ENCODE measurements at places on chromosomes 6 and 20.
A peak's percentile ranks its signal among the peaks of the same experiment; 100 is the strongest.

DNA sequence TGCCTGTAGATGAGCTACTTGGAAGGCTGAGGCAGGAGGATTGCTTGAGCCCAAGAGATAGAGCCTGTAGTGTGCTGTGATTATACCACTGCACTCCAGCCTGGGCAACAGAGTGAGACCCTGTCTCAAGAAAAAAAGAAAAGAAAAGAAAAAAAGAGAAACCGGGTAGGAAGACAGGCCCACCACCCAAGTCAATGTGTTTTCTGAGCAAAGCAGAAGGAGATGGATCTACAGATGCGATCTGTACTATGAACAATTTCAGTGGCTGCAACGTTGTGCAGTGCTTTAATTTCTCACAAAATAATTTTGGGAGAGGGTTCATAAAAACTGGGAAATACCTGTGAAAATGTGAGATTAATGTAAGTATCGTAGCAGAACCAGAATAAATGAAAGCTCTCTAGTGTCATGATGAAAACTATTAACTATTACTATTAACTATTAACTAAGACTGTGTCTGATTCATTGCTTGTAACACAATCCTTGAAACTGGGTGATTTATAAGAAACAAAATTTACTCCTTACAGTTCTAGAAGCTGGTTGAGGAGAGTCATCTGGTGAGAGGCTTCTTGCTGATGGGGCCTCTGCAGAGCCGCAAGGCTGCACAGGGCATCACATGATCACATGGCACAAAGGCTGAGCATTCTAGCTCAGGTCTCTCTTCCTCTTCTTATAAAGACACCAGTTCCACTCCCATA lies 233.1 kb upstream of the ZNF217 start:
- no peak for DNase-seq

DNA sequence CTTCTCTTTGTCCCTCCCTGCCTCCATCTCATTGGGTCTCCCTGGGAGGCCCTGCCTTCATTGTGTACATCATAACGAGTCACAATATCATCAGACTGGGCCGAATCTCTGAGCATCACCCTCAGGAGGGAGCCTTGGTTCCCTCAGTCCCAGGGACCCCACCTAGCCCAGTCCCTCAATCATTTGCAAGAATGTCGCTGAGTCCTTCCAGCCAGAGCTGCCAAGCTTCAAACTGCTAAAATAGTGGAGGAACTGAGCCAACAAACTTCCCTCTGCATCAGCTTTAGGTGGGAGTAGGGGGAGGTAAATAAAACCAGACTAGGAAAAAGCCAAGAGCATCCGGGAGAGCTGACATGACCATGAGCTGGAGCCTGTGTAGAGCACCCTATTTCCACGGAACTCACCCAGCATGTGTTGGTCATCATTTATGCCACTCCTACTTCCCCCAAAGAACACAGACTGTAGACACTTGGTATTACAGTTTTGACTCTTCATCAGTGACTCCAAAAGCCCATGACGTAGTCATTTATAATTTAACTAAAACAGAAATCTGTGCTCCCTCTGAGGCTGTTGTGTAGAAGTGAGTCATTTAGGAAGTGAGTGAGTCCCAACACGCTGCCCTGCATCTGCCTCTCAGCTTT lies 28.8 kb upstream of the IL17A start:
- DNase-seq: no peak

DNA sequence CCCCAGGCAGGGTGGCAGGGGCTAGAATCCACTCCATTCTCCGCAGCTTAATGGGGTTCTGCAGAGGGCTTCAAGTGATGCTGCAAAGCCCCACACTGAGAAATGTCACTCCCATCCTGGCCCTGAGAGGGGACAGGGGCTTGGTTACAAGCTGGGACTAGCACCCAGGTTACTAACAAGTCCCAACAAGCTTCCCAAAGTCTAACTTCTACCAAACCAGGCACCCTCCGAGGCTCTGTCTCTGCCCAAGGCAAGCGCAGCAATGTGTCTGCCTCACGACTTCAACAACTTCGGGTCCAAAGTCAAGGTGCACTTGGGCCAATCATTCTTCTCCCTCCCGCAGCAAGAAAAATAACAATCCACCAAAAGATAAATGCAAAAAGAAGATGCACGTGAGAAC lies 45.6 kb downstream of the NFATC2 start:
- DNase-seq: no peak

DNA sequence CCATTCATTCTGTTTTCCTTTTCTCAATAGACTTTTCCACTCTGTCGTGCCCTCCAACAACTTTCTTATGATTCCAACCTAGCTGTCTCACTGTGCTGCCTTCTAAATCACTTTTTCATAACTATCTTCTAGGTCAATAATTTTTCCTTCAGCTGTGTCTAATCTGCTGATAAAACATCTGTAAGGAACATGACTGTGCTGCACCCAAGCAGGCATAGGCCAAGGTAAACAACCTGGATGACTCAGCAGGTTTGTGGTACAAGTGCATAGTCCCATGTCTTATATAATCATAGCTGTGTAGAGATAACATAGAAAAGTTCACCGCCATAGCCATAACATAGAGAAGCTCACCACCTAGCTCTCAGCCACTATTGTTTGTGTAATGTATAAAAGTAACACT lies 332.3 kb downstream of the PLCB1 start:
- DNase-seq: no peak

DNA sequence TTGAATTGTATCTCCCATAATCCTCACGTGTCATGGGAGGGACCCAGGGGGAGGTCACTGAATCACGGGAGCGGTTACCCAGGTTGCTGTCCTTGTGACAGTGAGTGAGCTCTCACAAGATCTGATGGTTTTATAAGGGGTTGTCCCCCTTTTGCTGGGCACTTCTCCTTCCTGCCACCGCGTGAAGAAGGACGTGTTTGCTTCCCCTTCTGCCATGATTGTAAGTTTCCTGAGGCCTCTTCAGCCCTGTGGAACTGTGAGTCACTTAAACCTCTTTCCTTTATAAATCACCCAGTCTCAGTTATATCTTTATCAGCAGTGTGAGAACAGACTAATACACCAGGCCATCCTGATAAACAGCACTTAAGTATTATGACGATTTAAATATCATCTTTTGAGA lies 9.0 kb upstream of the MRGBP start:
- DNase-seq: no peak

- DNase-seq: peak; percentile 62
Observed at GRCh38 chr6:83192871-83193746, at the start of the genes PGM3 and RWDD2A. Gene PGM3 (minus strand): TSS chr6:83193265. CDS start chr6:83191012, 2,253 bp downstream. Gene RWDD2A (plus strand): TSS chr6:83193357. CDS start chr6:83194452, 1,095 bp downstream.

- no peak for DNase-seq
Observed at GRCh38 chr20:34189572-34190163, 51.6 kb upstream of the ASIP start.

DNA sequence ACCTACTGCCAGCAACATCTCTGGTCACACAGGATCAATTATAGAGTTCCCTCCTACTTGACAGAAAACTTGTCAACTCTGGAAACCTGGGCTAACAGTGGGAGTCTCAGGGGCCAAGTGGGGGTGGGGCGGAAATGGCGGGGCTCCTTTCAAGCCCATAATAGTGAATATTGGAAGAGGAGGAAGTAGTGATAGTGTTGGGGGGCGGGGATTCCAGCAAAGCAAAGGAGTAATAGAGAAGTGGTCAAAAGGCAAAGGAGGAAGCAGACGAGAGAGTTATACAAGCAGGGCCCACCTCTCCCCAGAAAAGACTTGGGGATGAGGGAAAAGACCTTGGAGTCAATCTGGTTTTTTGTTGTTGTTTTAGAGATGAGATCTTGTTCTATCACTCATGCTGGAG lies 2.1 kb downstream of the DEF6 start:
- DNase-seq: no peak

DNA sequence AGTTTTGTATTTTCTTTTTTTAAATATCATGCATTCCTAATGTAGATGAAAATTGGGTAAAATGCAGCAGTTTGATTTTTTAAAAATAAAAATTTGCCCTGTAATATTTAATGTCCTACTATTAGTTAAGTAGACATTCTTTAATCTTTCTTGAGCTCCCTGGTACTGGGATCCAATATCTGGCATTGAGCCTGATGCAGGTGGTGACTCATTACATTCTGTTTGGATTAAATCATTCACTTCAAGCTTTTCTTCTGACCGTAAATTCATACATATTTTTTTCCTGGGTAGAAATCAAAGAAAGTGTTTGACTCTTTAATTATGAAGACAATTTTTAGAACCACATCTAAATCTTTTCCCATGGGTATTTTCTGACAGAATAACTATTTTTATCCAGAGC lies 768.8 kb upstream of the SLC35B3 start:
- DNase-seq: no peak

DNA sequence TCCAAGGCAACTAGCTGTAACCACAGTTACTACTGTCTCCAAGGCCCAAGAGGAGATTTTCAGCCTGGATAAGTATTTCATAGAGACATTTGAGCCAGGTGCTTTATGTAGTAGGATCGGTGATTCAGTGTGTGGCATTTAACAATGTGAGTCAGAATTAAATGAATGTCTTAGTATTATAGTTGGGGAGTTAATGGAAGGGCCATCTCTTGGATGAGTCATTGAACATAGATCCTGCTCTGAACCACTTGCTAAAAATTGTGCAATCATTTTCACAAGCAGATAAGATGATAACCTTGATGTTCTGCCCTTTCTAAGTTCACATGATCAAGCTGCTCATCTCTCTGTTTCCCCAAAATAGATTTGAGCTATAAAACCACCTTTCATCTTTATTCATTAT lies 668.9 kb upstream of the CITED2 start:
- DNase-seq: no peak

GRCh38 chr6:26516481-26517427 lies 16.7 kb downstream of the BTN1A1 start:
- DNase-seq: no peak

DNA sequence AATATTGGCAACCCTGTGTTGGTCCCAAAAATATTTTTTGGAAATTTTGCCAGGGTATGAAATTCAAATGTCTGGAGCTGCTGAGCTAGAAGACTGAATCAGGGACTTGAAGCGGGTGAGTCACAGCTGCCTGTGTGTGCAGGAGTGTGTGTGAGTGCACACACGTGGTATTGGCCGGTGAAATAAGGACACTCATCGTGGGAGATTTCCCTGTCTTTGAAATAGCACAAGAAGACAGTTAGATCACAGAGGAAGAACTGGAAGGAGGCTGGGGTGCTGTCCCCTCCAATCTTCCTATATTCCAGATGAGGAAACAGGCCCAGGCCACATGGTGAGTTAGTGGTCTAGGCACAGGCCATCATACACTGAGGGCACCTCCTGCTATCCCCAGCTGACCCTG lies 123.8 kb upstream of the MLN start:
- DNase-seq: no peak

- DNase-seq: no peak
Observed at GRCh38 chr6:163655217-163656121, 241.0 kb downstream of the QKI start.

- DNase-seq: peak; percentile 100
Observed at GRCh38 chr6:30717129-30717844, at the start of gene MDC1. Gene MDC1 (minus strand): TSS chr6:30717281. CDS start chr6:30715175, 2,106 bp downstream.

GRCh38 chr6:81683912-81684311 lies 68.6 kb downstream of the TENT5A start:
- no peak for DNase-seq

GRCh38 chr6:127103482-127103881 lies 15.0 kb upstream of the RSPO3 start:
- DNase-seq: no peak

DNA sequence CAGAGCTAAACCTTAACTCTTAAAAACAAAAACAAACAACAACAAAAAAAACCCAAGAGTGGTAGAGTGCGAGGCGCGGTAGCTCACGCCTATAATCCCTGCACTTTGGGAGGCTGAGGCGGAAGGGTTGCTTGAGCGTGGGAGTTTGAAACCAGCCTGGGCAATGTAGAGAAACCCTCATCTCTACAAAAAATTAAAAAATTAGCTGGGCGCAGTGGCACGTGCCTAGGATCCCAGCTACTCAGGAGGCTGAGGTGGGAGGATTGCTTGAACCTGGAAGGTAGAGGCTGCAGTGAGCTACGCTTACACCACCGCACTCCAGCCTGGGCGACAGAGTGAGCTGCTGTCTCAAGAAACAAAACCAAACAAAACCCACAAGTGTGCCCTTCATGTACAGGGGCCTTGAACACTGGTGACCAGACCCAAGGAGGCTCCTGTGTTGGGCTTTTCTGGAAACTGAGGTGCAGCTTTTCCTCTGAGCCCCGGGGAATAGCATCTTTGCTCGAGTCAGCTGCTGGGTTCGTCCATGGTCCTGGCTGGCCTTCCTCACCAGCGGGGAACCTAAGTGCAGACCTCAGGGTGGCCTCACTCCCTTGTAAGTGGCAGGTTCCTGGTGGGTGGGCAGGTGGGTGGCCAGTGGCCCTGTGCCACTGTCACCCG lies 39.9 kb downstream of the PYGB start:
- no peak for DNase-seq

DNA sequence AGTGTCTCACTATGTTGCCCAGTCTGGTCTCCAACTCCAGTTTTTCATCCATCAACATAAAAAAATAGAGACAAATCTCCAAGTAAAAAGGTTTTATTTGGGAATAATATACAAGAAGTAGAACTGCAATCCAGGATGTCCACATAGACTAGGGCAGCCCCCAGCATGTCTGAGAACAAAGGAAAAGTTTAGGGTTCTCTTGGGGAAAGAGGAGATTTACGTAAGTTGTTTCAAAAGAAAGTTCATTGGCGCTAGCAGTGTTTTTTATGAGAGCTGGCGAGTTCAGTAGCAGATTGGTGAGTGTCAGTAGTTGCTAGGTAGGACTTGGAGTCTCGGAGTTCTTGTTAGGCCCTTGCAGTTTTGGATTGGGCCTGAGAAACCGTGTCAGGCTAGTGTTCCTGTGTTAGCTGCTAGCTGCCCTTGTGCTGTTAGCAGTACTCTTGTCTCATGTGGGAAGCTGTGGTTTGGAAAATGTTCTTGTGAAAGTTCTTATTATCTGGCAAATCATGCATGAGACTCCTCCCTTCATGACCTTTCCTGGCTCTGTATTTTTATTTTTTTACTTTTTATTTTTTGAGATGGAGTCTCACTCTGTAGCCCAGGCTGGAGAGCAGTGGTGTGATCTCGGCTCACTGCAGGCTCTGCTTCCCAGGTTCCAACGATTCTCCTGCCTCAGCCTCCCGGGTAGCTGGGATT lies 24.7 kb downstream of the TTLL9 start:
- DNase-seq: no peak

- no peak for DNase-seq
Observed at GRCh38 chr6:39424831-39425230, 102.3 kb upstream of the KCNK16 start.

- DNase-seq: no peak
Observed at GRCh38 chr6:25842526-25842925, 10.7 kb upstream of the SLC17A1 start.

- DNase-seq: no peak
Observed at GRCh38 chr20:10733122-10733521, 59.3 kb upstream of the JAG1 start.

GRCh38 chr6:128686084-128686483 lies 165.7 kb upstream of the PTPRK start:
- no peak for DNase-seq
